ENCODE measurements at places on chromosomes 4 and X.

DNA sequence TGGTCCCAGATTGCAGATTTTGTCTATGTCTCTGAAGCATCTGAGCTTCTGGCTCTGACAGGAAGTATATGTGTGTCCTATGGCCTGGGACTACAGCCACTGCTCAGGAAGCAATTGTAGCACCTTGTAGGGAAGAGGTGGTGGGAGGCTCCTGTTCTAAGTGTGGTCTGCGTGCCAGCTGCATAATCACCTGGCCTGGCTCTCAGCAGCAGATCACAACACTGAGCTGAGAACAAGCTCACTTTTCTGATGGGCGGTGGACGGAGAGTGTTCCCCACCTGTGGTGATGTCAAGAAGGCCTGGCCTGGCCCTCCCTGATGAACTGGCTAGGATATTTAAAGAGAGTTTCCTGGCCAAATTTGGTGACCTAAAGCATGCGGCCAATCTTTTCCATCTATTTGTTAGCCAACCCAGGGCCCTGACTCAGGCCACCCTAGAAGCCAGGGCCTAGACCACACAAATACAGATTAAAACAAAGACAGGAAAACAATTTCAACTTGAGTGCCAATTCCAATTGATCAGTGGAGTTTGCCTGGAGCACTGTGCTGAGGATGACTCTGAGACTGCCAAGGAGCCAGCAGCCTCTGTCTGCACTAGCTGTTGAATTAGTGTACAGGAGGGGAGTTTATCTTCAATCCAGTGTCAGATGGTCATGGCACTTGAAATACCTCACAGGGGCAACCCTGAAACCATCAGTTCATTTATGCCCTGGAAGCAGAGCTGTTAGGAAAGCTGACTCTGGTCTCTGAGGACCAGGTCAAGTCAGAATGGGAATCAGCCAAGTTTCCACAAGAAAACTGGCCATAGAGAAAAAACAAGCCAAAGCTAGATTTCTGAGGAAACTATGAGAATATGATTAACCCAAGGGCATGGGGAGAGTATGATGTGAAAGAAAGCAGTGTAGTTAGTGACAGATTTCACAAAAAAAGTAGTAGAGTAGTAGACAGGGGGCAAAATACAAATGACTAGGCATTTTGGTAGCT is 47.4 kb downstream of the PRDM5 start:
- no peak overlapping the region for H3K27ac ChIP-seq
- no peak for DNase-seq
- no peak overlapping the region for H3K4me3 ChIP-seq
- H3K27me3 ChIP-seq = no peaks in the 10 kb centered on the region
- H3K36me3 ChIP-seq = no peaks in the 10 kb centered on the region

GRCh38 chrX:153471663-153472280 is 1.4 kb upstream of the HAUS7 start:
- H3K4me3 ChIP-seq = no peak overlapping the region
- H3K27ac ChIP-seq = no peak overlapping the region
- DNase-seq = no peak
- peaks cover 37% of the 10 kb centered on the region for H3K4me1 ChIP-seq
- no peaks in the 10 kb centered on the region for H3K27me3 ChIP-seq
- no peaks in the 10 kb centered on the region for H3K36me3 ChIP-seq

DNA sequence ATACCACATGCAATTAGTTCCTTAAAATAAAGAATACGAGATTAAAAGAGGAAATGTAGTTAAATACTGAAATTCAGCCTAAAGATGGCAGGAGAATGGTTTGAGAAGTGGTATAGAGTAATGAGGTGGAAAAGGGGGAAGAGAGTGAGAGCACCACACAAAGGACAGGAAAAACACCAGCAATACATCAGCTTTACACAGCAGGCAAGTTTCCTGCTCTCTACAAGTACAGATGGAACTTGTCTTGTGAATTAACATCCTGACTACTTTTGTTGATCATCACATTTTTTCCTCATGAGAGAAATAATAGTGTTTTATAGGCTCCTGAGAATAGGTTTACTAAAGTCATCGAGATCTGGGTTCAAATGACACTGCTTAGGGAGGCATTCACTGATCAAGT is 2.9 kb upstream of the UNC5C start:
- no peak overlapping the region for H3K27ac ChIP-seq
- H3K36me3 ChIP-seq = no peaks in the 10 kb centered on the region
- DNase-seq = no peak
- peaks cover 27% of the 10 kb centered on the region for H3K4me1 ChIP-seq

- no peaks in the 10 kb centered on the region for H3K27me3 ChIP-seq
- H3K27ac ChIP-seq = no peak overlapping the region
- no peak overlapping the region for H3K4me3 ChIP-seq
- no peaks in the 10 kb centered on the region for H3K4me1 ChIP-seq
Measured at GRCh38 chrX:97539970-97540519, 656.3 kb downstream of the RPA4 start.

- H3K27me3 ChIP-seq = no peaks in the 10 kb centered on the region
- no peaks in the 10 kb centered on the region for H3K4me1 ChIP-seq
- DNase-seq = no peak
- H3K36me3 ChIP-seq = no peaks in the 10 kb centered on the region
- H3K4me3 ChIP-seq = no peak overlapping the region
Measured at GRCh38 chrX:8849945-8850344, 48.8 kb upstream of the FAM9A start.

DNA sequence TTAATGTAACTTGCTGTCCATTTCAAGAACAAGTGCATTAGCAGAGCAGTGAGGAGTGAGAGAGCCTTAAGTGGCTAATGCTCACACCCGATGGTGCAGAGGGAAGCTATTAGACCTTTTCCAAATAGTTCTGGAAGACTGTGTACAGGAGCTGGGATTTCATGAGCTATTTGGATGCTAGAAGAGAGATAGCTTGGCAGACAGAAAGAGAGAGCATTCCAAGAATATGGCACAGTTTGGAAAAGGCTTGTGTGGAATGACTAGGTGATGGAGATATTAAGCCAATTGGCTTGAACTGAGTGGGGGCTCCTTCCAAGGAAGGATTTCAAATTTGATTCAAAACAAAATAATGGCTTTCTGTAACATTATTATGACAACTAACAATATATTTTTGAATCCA is 1097.2 kb upstream of the TENM3 start:
- H3K4me3 ChIP-seq = no peak overlapping the region
- H3K27ac ChIP-seq = no peak overlapping the region
- no peaks in the 10 kb centered on the region for H3K27me3 ChIP-seq
- no peak for DNase-seq
- H3K4me1 ChIP-seq = no peaks in the 10 kb centered on the region
- H3K36me3 ChIP-seq = no peaks in the 10 kb centered on the region

- no peak overlapping the region for H3K27ac ChIP-seq
- no peak overlapping the region for H3K4me3 ChIP-seq
- no peaks in the 10 kb centered on the region for H3K27me3 ChIP-seq
- no peaks in the 10 kb centered on the region for H3K36me3 ChIP-seq
- DNase-seq = no peak
Measured at GRCh38 chrX:148381603-148382002, 118.8 kb upstream of the AFF2 start.

DNA sequence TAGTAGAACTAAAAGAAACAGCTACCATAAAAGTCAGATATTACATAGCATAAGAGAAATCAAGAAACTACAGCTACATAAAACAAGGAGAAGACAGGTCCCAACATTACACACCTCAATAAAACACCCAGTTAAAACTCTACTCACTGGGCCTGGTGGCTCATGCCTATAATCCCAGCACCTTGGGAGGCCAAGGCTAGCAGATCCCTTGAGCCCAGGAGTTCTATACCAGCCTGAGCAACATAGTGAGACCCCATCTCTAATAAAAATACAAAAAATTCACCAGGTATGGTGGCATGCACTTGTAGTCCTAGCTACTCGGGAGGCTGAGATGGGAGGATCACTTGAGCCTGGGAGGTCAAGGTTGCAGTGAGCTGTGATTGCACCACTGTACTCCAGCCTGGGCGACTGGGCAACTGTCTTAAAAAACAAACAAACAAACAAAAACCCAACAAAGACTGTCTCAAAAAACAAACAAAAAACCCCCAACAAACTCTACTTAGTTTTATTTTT is 15.2 kb upstream of the TXLNG start:
- H3K4me1 ChIP-seq = no peaks in the 10 kb centered on the region
- no peaks in the 10 kb centered on the region for H3K36me3 ChIP-seq
- H3K27me3 ChIP-seq = no peaks in the 10 kb centered on the region
- no peak overlapping the region for H3K27ac ChIP-seq
- H3K4me3 ChIP-seq = no peak overlapping the region
- DNase-seq = no peak

DNA sequence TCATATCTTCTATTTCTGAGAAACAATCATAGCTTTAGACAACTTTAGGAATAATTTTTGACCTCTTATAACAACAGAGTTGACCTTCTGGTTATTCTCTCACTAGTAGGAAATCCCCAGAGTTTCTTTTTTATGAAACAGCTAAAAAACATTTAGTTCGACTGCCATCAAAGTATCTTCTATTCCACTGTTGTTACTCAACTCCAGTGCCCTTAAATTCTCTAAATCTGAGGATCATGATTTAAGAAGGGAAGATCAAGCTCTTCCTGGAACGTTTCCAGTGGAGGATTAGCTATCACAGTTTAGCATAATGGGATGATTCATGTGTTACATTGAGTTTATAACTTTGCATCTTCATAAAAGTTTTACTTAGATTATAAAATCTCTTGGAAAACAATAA is 134.9 kb upstream of the VEGFC start:
- H3K27me3 ChIP-seq = no peaks in the 10 kb centered on the region
- no peaks in the 10 kb centered on the region for H3K4me1 ChIP-seq
- DNase-seq = no peak
- no peak overlapping the region for H3K4me3 ChIP-seq
- H3K27ac ChIP-seq = no peak overlapping the region

DNA sequence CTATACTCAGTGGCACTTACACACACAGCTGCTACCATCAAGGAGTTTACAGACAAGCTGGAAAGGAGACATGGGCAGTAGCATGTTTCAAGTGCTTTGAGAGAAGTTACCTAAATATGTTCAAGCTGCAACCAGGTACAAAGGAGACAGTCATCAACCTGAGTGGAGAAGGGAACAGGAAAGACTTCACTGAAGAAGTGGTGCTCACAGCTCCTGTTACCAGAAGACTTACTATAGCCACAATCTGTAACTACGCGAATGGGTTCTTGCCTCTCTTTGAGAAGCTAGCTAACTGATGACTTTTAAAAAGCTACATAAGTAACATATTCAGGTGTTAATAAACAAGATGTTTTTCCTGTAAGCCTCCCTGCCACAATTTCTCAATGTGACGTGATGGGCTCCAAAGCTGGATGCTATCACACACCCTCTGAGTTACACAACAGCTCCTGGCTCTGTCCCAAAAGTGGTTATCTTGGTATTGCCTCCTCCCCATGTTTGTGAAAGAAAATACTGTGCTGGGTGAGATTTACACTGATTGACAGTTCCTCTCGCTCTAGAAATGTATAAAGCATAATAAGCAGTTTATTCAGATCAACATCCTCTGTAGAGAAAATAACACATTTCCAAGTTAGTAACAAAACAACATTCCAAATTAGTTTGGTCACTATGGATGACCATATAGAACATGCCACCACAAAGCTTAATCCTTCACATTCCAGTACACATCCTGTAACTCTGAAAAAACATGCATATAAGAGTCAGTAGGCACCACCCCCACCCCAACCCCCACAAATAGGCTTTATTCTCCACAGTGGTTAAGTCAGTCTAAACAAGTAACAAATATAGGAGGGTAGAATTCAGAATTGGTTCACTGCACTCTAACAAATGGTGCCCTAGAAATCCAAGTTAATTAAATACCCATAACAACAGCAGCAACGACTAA is 81.8 kb downstream of the FRYL start:
- peaks cover 21% of the 10 kb centered on the region for H3K4me1 ChIP-seq
- H3K36me3 ChIP-seq = no peaks in the 10 kb centered on the region
- no peaks in the 10 kb centered on the region for H3K27me3 ChIP-seq
- no peak overlapping the region for H3K4me3 ChIP-seq
- no peak overlapping the region for H3K27ac ChIP-seq

DNA sequence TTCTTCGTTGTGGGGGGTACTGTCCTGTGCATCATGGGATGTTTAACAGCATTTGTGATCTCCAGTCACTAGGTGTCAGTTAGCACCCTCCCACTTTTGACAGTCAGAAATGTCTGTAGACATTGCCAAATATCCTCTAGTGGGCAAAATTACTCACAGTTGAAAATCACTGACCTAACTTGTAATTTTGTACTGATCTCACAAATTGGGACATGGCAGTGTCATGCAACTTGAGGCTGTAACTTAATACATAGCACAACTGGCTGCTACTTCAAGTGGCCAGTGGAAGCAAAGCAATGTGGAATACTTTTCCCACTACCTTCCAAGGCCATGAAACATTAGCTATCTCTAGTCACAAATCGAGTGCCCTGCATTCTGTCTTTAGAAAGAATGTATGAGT is 23.2 kb upstream of the TSPAN7 start:
- DNase-seq = no peak
- no peak overlapping the region for H3K27ac ChIP-seq
- no peak overlapping the region for H3K4me3 ChIP-seq
- H3K27me3 ChIP-seq = no peaks in the 10 kb centered on the region
- H3K4me1 ChIP-seq = no peaks in the 10 kb centered on the region
- H3K36me3 ChIP-seq = no peaks in the 10 kb centered on the region

- no peaks in the 10 kb centered on the region for H3K4me1 ChIP-seq
- no peaks in the 10 kb centered on the region for H3K27me3 ChIP-seq
- H3K27ac ChIP-seq = no peak overlapping the region
- no peak overlapping the region for H3K4me3 ChIP-seq
- DNase-seq = no peak
- H3K36me3 ChIP-seq = no peaks in the 10 kb centered on the region
Measured at GRCh38 chr4:84263415-84263814, 235.7 kb downstream of the NKX6-1 start.

GRCh38 chr4:149291463-149291862 is 524.2 kb downstream of the IQCM start:
- no peak overlapping the region for H3K27ac ChIP-seq
- H3K4me1 ChIP-seq = no peaks in the 10 kb centered on the region
- H3K4me3 ChIP-seq = no peak overlapping the region
- no peaks in the 10 kb centered on the region for H3K36me3 ChIP-seq
- no peak for DNase-seq

DNA sequence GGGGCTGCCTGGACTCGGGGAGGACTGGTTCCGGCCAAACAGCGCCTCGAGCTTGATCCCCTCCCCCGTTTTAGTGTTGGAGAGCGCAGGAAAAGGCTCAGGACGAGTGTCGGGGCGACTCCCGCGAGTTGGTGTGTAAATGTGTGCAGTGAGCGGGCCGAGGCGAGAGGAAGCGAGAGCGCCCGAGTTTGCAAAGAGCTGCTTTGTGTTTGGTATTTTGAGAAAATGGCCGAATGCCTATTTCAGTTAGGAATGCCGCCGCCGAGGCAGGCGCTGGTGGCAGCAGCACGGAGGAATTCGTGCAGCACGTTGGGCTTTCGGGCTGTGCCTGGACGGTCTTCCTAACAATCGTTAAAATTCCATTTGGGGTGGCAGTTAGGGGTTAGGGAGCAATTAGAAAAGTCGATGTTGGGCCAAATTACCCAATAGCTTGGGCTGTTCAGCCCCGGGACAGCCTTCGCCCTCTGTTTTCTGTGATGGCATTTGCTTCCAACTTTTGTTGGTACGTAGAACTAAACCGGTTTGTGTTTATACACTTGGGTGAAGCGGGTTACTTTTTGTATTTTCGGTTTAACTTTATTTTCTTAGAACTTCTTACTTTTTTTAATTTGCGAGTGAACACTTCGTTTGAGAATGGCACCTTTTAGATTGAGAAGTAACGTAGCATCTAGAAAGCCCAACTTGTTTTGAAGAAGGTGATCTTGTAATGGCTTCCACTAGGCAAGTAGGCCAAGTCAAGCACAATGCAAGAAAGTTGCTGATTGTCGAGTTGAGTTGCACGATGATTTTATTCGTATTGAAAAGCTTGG is 1.6 kb downstream of the REST start:
- H3K27me3 ChIP-seq = no peaks in the 10 kb centered on the region
- peaks cover 8% of the 10 kb centered on the region for H3K36me3 ChIP-seq
- H3K27ac ChIP-seq = peak overlapping the region; percentile 96
- peak; percentile 73 for DNase-seq
- H3K4me1 ChIP-seq = peaks cover 53% of the 10 kb centered on the region
